ENCODE measurements at places on chromosomes 13 and 19.

GRCh38 chr13:75961911-75962310 lies 325.8 kb downstream of the LMO7 start:
- H3K27me3 ChIP-seq: no peaks in the 10 kb centered on the region
- H3K36me3 ChIP-seq: no peaks in the 10 kb centered on the region
- H3K27ac ChIP-seq: no peak overlapping the region
- DNase-seq: no peak
- H3K4me1 ChIP-seq: no peaks in the 10 kb centered on the region

DNA sequence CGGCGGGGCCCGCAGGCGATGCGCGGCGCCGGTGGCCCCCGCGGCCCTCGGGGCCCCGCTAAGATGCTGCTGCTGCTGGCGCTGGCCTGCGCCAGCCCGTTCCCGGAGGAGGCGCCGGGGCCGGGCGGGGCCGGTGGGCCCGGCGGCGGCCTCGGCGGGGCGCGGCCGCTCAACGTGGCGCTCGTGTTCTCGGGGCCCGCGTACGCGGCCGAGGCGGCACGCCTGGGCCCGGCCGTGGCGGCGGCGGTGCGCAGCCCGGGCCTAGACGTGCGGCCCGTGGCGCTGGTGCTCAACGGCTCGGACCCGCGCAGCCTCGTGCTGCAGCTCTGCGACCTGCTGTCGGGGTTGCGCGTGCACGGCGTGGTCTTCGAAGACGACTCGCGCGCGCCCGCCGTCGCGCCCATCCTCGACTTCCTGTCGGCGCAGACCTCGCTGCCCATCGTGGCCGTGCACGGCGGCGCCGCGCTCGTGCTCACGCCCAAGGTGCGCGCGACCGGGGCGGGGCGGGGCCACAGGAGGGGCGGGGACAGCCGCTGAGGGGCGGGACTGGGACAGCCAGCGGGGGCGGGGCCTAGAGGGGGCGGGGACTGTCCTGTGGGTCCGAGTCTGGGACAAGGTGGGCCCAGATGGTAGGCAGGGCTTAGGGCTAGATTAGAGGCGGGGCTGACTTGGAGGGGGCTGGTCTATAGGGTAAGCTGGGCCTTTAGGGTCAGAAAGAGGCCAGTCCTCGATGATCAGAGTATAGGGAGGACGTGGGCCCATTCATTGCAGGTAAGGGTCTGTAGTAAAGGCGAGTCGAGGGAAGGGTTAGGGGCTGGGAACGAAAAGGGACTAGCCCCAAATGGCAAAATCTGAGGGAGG lies 5.1 kb downstream of the GRIN2D start:
- H3K27me3 ChIP-seq: peaks cover 9% of the 10 kb centered on the region
- H3K27ac ChIP-seq: peak overlapping the region; percentile 59
- peak overlapping the region; percentile 63 for H3K4me3 ChIP-seq
- DNase-seq: peak; percentile 83
- H3K36me3 ChIP-seq: no peaks in the 10 kb centered on the region

DNA sequence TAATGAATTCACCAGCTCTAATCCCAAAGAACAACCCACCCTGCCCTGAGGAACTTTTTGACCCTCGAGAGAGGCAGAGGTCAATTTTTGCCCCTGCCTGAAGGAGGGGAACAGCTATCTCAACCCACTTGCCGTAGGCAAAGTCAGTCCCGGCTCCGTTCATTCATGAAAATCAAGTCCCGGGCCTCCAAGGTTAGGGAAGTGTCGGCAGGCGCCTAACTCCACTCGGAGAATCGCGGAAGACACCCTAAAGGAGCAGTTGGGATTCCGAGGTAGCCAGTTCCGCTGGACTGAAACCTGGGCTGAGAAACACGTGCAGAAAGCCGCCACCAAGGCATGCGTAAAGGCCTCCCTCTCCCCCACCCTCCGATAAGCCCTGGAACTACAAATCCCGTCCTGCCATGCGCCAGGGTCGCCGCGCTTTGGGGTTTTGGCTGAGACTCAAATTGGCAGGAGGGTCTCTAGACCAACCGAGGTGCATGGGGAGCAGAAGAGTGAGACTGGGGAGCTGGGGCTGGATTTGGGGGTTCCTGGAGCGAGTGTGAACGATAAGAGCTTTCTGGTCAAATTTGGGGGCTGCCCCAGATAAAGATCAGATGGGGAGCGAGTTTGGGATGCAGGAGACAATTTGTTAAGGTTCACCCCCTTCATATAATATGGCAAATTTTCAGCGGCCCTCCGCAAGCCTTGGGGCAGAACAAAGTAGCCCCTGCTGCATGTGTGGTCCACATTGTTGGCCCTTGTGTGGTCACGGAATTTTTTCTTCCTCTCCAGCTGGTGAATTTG lies at the start of gene TNPO2:
TNPO2 (minus strand) TSS at position 292 of the 786 bp plus-strand sequence. CDS start 2,955 bp downstream, outside the sequence.
- H3K36me3 ChIP-seq: peaks cover 4% of the 10 kb centered on the region
- H3K4me1 ChIP-seq: peaks cover 16% of the 10 kb centered on the region
- DNase-seq: peak; percentile 50
- H3K27me3 ChIP-seq: no peaks in the 10 kb centered on the region
- peak within 1 kb of the TSS; percentile 85 for H3K27ac ChIP-seq

DNA sequence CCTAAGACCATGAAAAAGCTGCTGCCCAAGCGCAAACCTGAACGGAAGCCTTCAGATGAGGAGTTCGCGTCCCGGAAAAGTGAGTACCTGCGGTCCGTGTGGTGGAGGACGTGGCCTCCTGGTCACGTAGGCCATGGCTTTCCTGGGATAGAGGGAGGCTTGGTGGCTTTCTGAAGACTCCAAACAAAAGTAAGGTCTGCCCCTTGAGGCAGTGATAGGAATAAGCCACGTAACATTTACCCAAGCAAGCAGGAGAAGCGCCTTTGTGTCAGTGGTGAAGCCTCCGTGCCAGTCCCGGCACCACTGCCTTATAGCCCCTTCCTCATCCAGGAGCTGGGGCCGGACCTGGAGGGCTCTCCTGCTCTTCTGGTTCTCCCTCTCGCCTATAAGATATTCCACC lies 34.3 kb upstream of the TEX29 start:
- no peak overlapping the region for H3K27ac ChIP-seq
- no peak overlapping the region for H3K4me3 ChIP-seq
- no peak for DNase-seq
- no peaks in the 10 kb centered on the region for H3K27me3 ChIP-seq
- no peaks in the 10 kb centered on the region for H3K4me1 ChIP-seq
- H3K36me3 ChIP-seq: no peaks in the 10 kb centered on the region

- DNase-seq: no peak
- peaks cover 4% of the 10 kb centered on the region for H3K27me3 ChIP-seq
- H3K4me3 ChIP-seq: no peak overlapping the region
- H3K36me3 ChIP-seq: no peaks in the 10 kb centered on the region
- H3K4me1 ChIP-seq: peaks cover 3% of the 10 kb centered on the region
Measured at GRCh38 chr19:1725100-1726064, 27.9 kb upstream of the ONECUT3 start.

DNA sequence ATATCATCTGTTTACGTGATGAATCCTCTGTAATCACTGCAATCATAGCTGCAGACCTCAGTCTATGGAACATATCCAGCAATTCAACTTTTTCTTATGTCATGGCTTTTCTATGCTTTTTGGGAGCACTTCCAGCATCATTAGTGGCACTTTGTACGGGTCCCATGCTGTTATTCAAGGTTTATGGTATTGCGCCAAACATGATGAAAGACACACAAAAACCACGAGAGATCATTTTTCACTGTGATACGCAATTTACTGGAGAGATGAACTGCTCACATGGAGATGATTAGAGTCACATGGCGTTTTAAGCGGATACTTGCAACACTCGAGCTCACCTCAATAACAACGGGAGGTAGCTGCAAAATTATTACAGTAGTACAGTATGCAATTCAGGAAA lies 2101.7 kb upstream of the PCDH20 start:
- no peaks in the 10 kb centered on the region for H3K36me3 ChIP-seq
- H3K4me3 ChIP-seq: no peak overlapping the region
- H3K27ac ChIP-seq: no peak overlapping the region
- DNase-seq: no peak

DNA sequence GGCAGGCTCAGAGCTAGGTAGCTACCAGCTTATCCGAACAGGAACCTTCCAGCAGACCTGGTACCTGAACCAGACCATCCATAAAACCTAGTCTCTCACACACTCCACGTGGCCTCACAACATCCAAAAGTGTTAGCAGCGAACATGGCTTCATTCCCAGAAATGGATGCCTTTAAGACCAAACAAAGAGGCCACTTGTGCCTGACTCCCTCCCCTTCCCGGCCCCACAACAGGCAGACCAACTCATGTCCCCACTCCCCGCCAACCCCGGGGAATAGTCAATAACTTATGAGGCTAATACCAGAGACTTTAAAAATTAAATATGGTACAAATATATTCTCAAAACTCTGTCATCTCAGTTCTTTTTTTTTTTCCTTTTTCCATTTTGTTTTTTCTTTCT lies 46.2 kb downstream of the ZNF557 start:
- H3K27me3 ChIP-seq: no peaks in the 10 kb centered on the region
- H3K4me3 ChIP-seq: no peak overlapping the region
- H3K27ac ChIP-seq: no peak overlapping the region
- no peak for DNase-seq
- H3K36me3 ChIP-seq: no peaks in the 10 kb centered on the region
- no peaks in the 10 kb centered on the region for H3K4me1 ChIP-seq

DNA sequence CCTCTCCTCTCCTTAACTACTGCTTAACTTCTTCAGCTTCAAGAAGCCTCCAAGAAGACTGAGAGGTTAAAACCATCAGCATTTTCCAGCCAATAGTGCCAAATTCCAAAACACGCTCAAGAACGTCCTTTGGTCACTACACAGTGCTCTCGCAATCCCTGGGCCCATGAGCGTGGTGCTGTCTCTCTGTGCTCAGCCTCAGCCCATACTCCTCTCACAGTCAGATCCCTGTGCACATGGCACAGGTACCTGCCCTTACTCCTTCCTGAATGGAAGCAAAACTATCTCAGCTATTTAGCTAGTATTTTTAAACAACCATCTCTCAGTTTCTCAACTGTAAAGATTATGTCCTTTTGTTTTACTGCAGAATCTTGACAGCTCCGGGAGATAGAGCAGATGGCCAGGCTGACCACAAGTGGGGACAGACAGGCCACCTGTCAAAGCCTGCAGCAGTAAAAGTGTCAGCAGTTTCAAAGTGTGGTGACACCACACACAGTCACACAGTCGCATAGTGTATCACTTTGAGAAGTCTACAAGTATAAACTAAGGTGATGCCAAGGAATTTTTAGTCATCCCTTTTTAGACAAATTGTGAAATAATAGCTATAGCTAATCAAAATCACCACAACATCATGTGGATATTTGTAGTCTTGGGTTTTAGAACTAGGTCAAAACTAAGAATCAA lies 35.7 kb downstream of the DZIP1 start:
- no peak overlapping the region for H3K27ac ChIP-seq
- H3K27me3 ChIP-seq: no peaks in the 10 kb centered on the region
- no peaks in the 10 kb centered on the region for H3K4me1 ChIP-seq
- DNase-seq: no peak
- no peaks in the 10 kb centered on the region for H3K36me3 ChIP-seq

GRCh38 chr13:69331245-69331644 lies 776.4 kb upstream of the ATXN8OS start:
- H3K27me3 ChIP-seq: no peaks in the 10 kb centered on the region
- H3K4me1 ChIP-seq: no peaks in the 10 kb centered on the region
- no peaks in the 10 kb centered on the region for H3K36me3 ChIP-seq
- H3K4me3 ChIP-seq: no peak overlapping the region
- H3K27ac ChIP-seq: no peak overlapping the region
- DNase-seq: no peak

GRCh38 chr19:40640744-40641143 lies 39.6 kb downstream of the LTBP4 start:
- DNase-seq: peak; percentile 8
- H3K4me3 ChIP-seq: no peak overlapping the region
- no peaks in the 10 kb centered on the region for H3K27me3 ChIP-seq
- H3K36me3 ChIP-seq: no peaks in the 10 kb centered on the region

DNA sequence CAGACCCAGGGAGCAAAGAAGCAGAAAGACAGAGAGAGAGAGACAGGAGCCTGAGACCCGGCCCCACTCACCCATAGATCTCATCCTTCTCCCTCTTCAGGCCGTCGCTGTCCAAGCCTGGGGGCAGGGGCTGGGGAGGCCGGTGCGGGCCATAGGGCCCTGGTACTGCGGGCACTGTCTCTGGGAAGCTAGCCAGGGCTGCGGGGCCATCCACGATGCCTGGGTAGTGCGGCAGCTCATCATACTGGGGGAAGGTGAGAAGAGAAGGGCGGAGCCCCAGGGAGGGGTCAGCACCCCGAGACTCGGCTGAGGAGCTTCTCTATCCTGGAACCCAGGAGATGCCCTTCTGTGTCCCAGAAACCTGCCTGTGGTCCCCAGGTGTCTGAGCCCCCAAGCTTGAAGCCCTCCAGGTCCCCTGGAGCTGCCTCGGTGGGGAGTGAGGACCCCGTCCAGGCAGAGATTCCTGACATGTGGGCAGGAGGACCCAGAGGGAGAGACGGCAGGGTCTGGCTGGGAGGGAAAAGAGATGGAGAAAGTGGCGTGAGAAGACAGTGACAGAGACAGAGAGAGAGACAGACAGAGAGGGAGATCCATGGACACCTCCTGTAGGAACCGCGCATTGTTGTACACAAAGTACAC lies 2.1 kb downstream of the MEIS3 start:
- no peaks in the 10 kb centered on the region for H3K36me3 ChIP-seq
- H3K27me3 ChIP-seq: peaks cover 24% of the 10 kb centered on the region
- no peaks in the 10 kb centered on the region for H3K4me1 ChIP-seq
- H3K4me3 ChIP-seq: no peak overlapping the region
- no peak overlapping the region for H3K27ac ChIP-seq
- DNase-seq: no peak
